ENCODE measurements at places on chromosomes 3 and 15. TPM values are rescaled to one million over a fixed set of nuclear protein-coding genes. Genes with fewer than 3 reads are reported as not detected.

The RBMS3 gene
- 8.2 TPM for polyA plus RNA-seq

The TAGLN3 gene
- 24.2 TPM for polyA plus RNA-seq

The LRRC15 gene
- 0.02 TPM for polyA plus RNA-seq

The C3orf22 gene
- not detected for polyA plus RNA-seq

The AGBL1 gene
- polyA plus RNA-seq, result not detected

The ICE2 gene
- polyA plus RNA-seq, result 18.0 TPM

The SLC28A2 gene
- not detected for polyA plus RNA-seq

The FOXL2 gene
- not detected for polyA plus RNA-seq

The LRRIQ4 gene
- polyA plus RNA-seq, result not detected

DNA sequence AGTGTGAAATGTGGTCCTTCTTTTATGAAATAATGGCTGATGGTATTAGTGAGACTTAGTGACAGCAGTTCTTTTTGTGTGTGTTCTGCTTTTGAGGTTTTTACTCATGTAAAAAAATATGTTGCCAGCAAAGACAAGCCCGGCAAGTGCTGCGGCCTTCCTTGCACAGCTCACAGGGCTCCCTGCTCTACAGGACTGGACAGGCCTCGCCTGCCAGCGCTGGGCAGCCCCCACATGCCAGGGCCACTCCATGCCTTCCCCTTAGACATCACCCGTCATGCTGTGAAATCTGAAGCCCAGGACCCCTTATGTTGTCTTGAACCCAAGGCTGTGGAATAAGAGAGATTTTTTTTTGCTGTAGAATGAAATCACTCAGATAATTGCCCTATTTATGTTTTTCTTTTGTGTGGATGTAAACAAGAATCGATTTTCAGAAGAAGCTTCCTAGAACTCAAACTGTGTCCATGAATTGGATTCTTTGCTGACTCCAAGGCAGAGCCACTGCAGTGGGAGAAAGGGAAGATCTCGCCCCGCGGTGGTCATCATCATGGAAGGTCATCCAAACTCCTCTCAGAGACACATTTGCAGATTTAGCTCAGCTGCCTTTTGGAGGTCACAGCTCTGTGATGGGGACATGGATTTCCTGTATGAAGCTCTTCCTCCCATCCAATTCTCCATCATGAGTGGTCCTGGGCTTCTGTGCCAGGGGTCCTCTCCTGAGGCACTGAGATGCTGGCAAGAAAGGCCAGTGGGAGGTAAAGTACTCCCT is 150.8 kb downstream of the ATP10A start:
- no peak for DNase-seq

GRCh38 chr15:83014205-83014653 is 2.8 kb upstream of the C15orf40 start:
- DNase-seq, result no peak

- DNase-seq, result no peak
Observed at GRCh38 chr3:159532577-159532976, 456.1 kb upstream of the IL12A start.

GRCh38 chr3:127650236-127650635 is 21.3 kb downstream of the PODXL2 start:
- no peak for DNase-seq

DNA sequence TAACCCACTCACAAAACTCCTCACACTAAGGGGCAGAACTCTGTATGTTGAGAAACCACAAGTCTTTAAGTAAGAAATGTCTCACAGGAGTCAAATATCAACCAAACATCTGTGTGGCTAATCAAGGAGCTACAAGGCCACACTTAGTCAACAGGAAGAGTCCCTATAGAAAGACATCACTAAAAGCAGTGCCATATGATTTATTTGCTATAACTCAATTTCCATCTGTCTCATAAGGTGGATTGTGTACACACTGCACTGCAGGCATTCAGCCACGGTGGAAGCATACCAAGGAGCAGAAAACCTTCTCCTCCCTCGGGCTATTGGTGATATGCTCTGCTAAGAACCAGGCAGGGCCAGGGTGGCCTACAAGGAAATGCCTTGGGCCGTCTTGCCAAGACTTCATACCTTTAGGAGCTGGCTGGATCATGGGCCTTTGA is 197.6 kb upstream of the CFAP20DC start:
- no peak for DNase-seq

DNA sequence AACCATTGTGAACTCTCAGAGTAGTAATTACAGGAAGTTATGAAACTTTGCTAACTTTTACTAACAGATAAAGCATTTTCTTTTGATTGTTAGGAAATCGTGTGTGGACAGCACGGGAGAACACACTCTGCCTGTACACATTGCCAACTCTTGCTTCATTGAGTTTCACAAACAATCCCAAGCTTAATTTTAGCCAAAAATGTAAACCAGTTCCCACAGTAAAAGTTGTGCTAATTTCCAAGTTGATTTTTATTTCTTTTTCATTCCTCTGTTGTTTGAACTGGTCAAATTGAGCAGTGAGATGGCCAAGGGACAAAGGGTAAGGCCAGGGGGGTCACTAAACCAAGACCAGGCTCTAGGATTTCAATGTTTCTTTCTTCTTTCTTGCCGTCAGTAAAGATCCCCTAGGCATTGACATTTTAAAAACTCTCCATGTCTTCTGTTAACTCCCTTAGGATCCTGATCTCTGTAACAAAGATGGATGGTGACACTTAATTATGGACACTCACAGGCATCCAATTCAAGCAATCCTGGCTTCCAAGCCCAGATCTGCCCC is 414.9 kb downstream of the RBMS3 start:
- no peak for DNase-seq

DNA sequence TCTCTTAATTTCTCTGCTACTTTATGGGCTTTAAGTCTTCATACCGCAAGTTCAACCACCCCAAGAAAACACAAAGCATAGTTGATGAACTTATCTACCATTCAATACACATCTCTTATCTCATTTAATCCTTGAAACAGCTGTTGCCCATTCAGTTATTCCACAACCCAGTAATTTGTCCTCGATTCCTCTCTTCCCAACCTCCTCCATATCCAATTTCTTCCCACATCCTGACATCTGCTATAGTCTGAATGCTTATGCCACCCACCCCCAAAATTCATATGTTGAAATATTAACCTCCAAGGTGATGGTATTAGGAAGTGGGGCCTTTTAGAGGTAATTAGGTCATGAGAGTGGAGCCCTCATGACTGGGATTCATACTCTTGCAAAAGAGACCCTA is 345.4 kb downstream of the ERC2 start:
- no peak for DNase-seq

GRCh38 chr3:191682961-191683360 is 222.0 kb downstream of the PYDC2 start:
- no peak for DNase-seq

- no peak for DNase-seq
Observed at GRCh38 chr3:80190051-80190450, 422.3 kb upstream of the ROBO1 start.

DNA sequence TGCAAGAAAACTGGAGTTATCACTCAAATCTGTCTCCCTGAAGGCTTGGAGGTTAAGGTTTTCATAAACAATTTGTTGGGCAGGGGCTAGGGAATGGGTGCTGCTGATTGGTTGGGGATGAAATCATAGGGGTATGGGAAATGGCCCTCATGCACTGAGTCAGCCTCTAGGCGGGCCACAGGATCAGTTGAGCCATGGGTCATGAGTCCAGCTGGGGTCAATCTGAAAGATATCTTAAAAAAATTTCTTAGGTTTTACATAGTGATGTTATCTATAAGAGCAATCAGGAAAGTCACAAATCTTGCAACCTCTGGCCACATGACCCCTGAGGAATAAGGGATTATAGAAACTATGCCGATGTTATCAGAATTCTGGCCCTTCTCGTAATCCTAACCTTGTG is 491.7 kb downstream of the ZIC1 start:
- DNase-seq, result no peak

Measured in SK-N-SH (cell line).